Regular cardiac myocyte (primary cell): ENCODE measurements at places on chromosomes 13 and 19. TPM values are rescaled to one million over a fixed set of nuclear protein-coding genes. Genes with fewer than 3 reads are reported as not detected.

The REEP6 gene
- total RNA-seq = 1.2 and 2.8 TPM in 2 replicates

The USHBP1 gene
- under 0.01 and 0.28 TPM in 2 replicates for total RNA-seq

The ZNF571 gene
- 1.7 and 5.4 TPM in 2 replicates for total RNA-seq

The PIK3R2 gene
- total RNA-seq = 11.1 and 11.3 TPM in 2 replicates

The RFXANK gene
- total RNA-seq = 40.5 and 42.3 TPM in 2 replicates

The ZNF135 gene
- total RNA-seq = 3.8 and 6.8 TPM in 2 replicates
